ENCODE measurements at places on chromosomes 5 and 9.

- no peak for DNase-seq
These were observed 652.6 kb downstream of the CETN3 start for GRCh38 chr5:89756955-89757354.

- DNase-seq, result no peak
These were observed 207.4 kb downstream of the ARRDC3 start for GRCh38 chr5:91175708-91176107.

DNA sequence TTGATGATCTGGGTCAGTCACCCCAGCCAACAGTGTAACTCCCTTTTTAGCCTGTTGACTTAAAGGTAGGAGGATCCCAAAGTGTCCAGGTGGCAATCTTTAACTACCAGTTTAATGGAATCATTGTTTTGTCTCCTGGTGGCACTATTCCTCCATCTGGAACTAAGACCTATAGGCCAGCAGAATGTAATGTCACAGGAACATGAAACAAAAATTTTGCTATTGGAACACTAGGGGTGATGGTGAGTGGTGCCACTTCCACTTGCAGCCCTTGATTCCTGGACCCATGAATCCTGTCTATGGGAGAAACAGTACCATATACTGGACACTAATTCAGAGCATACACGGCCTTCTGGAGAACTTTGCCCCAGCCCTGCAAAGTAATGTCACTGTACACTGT is 219.5 kb upstream of the RASA1 start:
- DNase-seq, result no peak

DNA sequence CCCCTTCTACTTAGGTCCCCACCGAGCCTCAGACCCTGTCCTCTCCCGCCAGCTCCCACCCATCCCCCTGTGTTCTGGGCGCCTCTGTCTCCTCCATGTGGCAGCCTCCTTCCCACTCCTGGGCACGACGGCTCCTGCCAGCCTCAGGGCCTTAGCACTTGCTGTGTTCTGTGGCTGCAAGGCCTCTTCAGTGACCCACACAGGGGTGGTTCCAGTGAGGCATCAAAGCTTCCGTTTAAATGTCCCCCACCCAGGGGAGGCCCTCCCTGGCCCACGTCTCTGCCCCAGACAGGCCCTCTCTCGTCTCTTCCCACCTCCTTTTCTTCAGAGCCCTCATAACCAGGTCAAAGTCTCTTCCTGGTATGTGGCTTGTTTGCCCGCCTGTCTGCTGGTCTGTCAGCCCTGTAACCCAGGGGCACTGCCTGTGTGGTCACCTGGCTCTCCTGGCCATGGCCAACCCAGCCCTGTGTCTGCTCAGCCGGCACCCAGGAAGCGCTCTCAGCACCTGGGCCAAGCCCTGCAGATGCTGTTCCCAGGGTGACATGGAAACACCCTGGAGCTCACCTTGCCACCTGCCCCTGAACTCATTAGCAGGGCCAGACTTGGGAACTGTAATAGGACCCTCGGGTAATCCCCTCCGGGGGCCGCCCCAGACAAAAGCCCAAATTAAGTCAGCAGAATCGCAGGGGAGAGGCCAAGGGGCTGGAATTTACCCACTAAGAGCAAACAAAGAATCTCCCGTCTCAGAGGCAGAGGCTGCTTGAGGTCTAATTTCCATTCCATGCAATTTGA is 33.7 kb downstream of the LHX3 start:
- DNase-seq, result no peak

DNA sequence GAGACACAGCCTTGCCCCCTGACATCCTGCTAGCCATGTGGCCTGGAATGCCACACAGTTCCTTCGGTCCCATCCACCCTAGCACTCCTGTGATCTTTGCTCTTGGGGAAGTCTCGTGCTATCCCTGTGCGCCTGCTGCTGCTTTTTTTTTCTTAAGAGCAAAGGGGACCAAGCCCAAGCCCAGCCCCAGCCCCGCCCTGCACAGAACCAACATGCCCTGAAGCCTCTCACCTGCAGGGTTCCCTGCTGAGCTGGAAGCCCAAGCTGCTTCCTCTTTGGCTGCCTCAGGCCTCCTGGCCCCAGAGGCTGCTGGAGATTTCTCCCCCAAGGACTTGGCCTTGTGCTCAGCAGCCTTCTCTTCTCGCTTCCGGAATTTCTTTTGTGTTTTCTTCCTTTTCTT is 1.8 kb downstream of the SURF6 start:
- no peak for DNase-seq

- no peak for DNase-seq
These were observed 41.1 kb downstream of the FGF1 start for GRCh38 chr5:142644640-142645361.
